ENCODE measurements at places on chromosomes 5 and 9. TPM values are rescaled to one million over a fixed set of nuclear protein-coding genes. Genes with fewer than 3 reads are reported as not detected.

ASPN gene
- 17.7 TPM for total RNA-seq

- no peak for DNase-seq
Measured at GRCh38 chr9:122827761-122828093, 661 bp downstream of the PDCL start.

ADGRD2 gene
- not detected for total RNA-seq

DNA sequence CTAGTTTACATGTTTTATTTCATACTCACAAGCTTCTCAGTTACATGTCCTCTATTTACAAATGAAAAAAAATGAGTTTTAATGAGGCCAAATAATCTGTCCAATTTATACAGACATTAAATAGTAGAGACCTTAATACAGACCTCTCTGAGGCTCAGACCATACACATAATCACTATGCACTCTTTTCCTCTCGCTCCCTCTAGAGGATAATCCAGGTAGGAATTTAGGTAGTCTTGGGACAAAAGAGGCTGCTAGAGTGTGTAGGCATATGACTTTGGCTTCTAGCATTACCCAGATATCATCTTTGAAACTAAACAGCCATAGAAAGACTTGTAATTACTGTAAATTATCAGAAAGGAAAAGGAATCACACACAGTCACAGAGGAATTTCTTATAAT is 444.7 kb downstream of the HINT1 start:
- no peak for DNase-seq

CCNJL gene
- 5.4 TPM for total RNA-seq

GRCh38 chr5:133732536-133732935 is 120.2 kb upstream of the FSTL4 start:
- DNase-seq = no peak
